ENCODE measurements at places on chromosomes 3 and 15. TPM values are rescaled to one million over a fixed set of nuclear protein-coding genes. Genes with fewer than 3 reads are reported as not detected.

PP2D1 gene
- not detected for total RNA-seq

MAP1A gene
- 29.1 TPM for total RNA-seq

CNTN4 gene
- 2.3 TPM for total RNA-seq

CHRFAM7A gene
- not detected for total RNA-seq

LIPH gene
- total RNA-seq: under 0.01 TPM

TRIM71 gene
- total RNA-seq: not detected

RPP14 gene
- 10.7 TPM for total RNA-seq

MUSTN1 gene
- total RNA-seq: not detected

CHDH gene
- under 0.01 TPM for total RNA-seq

SPATA12 gene
- total RNA-seq: not detected

CTNNB1 gene
- 399 TPM for total RNA-seq

AGBL1 gene
- not detected for total RNA-seq

C3orf52 gene
- total RNA-seq: 6.6 TPM

CD200R1 gene
- total RNA-seq: not detected

SEMA3B gene
- total RNA-seq: 3.1 TPM

GOLGA8R gene
- 0.08 TPM for total RNA-seq

GOLGA8S gene
- total RNA-seq: not detected

VIPR1 gene
- 1.2 TPM for total RNA-seq

IL17RD gene
- 2.3 TPM for total RNA-seq

FMN1 gene
- total RNA-seq: 6.2 TPM

FSIP1 gene
- total RNA-seq: 0.16 TPM

GOLGA8G gene
- not detected for total RNA-seq

TIMMDC1 gene
- 47.4 TPM for total RNA-seq

ZDHHC19 gene
- not detected for total RNA-seq

CPOX gene
- 32.3 TPM for total RNA-seq

OXTR gene
- 4.3 TPM for total RNA-seq

NDN gene
- total RNA-seq: 172 TPM

ANKDD1A gene
- 8.7 TPM for total RNA-seq

SLC2A2 gene
- not detected for total RNA-seq

CAND2 gene
- 5.0 TPM for total RNA-seq

Data from epithelial cell of alveolus of lung (primary cell).